EH (cell line): ENCODE measurements at places on chromosomes 6 and 20.
A peak's percentile ranks its signal among the peaks of the same experiment; 100 is the strongest.

- DNase-seq: no peak
Measured at GRCh38 chr20:42740226-42740870, 449.4 kb downstream of the PTPRT start.

DNA sequence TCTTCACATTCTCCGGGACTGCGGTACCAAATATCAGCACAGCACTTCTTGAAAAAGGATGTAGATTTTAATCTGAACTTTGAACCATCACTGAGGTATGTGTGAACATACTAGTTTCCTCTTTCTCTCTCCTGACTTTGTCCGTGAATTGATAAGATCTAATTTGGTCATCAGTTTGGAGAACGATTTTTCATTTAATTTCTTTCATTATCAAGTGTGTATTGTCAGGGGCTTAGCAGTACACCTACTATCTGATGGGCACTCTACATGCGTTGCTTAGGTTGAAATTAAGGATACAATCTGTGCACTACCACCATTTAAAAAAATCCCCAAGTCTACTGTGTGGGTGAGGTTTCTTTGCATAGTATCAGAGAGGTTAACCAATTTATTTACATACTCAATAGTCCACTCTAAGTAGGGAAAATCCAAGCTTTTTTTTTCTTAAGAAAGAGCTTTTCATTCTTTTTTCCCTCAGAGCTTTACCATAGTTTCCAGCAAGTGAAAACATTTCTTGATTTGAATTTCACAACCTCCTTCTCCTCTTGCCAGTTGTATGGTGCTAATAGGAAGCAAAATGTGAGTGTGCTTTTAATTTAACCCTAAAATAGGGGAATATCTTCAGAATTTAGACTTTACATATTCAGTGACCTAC is 105.4 kb upstream of the ESR1 start:
- DNase-seq: no peak

GRCh38 chr6:72674842-72675241 is 53.0 kb downstream of the KCNQ5 start:
- no peak for DNase-seq

DNA sequence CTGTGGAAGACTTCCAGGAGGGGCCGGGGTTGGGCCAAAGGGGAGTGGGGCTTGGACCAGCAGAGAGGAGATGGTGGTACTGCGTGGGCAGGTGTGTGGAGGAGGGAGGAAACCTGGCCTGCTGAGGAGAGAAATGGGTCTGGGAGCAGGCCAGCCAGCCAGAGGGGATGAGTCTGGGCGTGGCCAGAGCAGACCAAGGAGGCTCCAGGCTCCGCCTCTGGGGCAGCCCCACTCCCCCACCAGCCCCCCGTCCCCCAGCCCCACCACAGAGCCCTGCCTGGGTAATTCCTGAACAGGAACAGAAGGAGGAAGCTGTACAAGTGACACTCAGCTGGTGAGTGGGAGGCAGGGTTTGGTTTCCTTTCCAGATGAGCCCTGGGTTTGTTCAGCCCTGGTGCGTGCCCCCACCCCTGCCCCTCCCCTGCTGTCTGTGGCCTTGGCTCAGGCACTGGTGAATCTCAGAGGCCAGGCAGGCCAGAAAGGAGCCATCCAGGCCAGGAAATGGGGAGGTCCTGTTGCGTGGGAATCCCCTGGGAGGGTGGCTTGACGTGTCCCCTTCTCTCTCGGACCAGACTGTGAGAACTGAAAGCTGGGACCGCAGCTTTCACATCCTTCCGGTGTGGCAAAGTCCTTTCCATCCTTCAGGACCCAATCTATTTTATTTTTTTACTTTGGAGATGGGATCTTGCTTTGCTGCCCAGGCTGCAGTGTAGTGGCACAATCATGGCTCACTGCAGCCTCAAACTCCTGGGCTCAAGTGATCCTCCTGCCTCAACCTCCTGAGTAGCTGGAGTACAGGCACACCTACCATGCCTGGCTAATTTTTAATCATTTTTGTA is 9.4 kb upstream of the SRC start:
- peak; percentile 77 for DNase-seq

GRCh38 chr20:23111307-23111943 is 25.3 kb upstream of the CD93 start:
- no peak for DNase-seq

GRCh38 chr6:1601158-1602048 is 8.3 kb upstream of the FOXC1 start:
- DNase-seq: no peak

GRCh38 chr6:14036911-14037310 is 80.7 kb upstream of the CD83 start:
- no peak for DNase-seq

GRCh38 chr6:2916158-2916925 is 13.2 kb upstream of the SERPINB9 start:
- DNase-seq: no peak

- DNase-seq: no peak
Measured at GRCh38 chr20:62507323-62507722, 31.5 kb upstream of the GATA5 start.

DNA sequence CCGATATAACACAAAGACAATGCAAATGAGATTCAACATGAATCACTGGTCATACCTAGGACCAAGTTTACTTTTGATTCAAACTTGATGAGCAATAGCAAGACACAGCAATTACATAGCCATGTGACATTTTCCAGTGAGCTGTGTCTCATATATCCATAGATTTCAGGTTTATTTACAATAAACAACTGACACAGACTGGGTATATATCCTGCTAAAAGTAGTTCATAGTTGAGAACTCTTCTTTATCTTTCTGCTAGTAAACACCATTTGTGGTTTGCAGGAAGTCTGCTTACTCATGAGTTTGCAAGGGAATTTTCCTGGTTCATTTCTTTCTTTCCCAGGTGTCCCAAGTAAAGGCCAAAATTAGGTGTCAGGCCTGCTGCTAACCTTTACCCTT is 343.4 kb downstream of the KIF16B start:
- DNase-seq: no peak

GRCh38 chr6:150072201-150072600 is 3.3 kb upstream of the ULBP3 start:
- DNase-seq: peak; percentile 58

- DNase-seq: no peak
Measured at GRCh38 chr6:4858194-4859015, 82.2 kb downstream of the CDYL start.

DNA sequence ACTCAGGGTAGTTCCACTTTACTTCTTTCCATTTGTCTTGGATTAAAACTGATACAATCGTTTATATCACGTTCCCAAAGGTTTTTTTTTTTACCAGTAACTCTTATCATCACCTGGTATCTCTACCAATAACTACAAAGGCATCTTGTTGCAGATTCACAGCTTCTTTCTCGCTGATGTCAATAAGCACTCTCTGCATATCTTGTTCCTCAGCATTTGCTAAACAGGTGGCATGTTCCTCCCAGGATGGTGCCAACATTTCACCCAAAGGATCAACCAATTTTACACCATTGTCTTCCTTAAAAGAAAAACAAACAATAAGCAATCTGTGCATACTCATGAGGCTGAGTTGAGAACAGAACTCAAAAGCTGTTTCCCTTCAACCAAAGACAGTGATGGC is 4.6 kb downstream of the PGM3 start:
- DNase-seq: no peak

- peak; percentile 74 for DNase-seq
Measured at GRCh38 chr6:53956068-53956711, 155.1 kb upstream of the MLIP start.
